GM04503 (cell line): ENCODE measurements at places on chromosomes 1 and 21.
A peak's percentile ranks its signal among the peaks of the same experiment; 100 is the strongest.

GRCh38 chr1:90400131-90400530 lies 317.0 kb downstream of the BARHL2 start:
- no peak for DNase-seq

DNA sequence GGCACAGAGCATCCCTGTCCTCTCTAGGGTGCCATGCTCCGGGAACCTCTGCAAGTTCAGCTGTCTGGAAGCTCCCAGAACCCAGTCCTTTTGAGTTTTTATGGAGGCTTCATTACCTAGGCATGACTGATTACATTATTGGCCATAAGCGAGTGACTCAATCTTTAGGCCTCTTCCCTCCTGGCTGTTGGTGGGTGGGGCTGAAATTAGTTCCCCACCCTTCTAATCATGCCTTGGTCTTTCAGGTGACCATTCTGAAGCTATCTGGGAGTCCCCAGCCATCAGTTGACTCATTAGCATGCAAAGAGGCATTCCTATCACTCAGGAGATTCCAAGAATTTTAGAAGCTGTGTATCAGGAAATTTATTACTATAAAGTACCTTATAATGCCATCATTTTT lies 46.6 kb downstream of the WLS start:
- DNase-seq: no peak

DNA sequence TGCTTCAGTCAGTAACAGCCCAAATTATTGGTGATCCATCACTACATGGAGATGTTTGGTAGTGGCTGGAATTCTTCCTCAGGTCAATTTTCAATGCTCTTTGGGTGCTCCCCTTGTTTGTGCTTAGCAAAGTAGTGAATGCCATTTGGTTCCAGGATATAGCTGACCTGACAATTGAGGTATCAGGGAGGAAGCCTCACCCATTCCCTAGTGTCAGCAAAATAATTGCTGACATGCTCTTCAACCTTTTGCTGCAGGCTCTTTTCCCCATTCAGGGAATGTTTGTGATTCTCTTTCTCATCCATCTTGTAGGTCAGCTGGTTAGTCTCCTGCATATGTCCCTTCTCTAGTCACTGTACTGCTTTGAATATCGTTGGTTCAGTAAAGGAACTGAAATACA lies 7.1 kb upstream of the OR10K1 start:
- no peak for DNase-seq

- DNase-seq: no peak
Observed at GRCh38 chr1:113804421-113805255, 7.6 kb downstream of the RSBN1 start.

GRCh38 chr1:168137515-168137821 lies 738 bp upstream of the GPR161 start:
- DNase-seq: no peak

GRCh38 chr1:87735750-87736149 lies 407.1 kb downstream of the LMO4 start:
- DNase-seq: no peak

DNA sequence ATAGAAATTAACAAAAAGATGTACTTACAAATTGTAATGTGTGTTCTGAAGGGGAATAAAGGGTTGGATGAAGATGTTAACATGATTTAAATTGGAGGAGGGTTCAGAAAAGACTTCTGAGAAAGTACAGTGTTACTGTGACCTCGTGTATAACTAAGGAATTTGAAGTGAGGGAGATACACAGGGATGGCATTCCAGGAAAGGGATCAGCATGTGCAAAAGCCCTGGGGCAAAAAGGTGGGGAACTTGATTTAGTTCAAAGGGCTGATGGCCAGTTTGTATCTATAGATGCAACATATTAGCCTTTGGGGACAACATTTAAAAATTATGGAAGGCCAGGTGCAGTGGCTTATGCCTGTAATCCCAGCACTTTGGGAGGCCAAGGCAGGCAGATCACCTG lies 33.3 kb upstream of the DEGS1 start:
- DNase-seq: no peak

GRCh38 chr1:81702903-81703302 lies 97.8 kb upstream of the ADGRL2 start:
- peak; percentile 80 for DNase-seq

GRCh38 chr21:45304945-45305344 lies 17.2 kb upstream of the POFUT2 start:
- DNase-seq: no peak

GRCh38 chr1:228871314-228872061 lies 136.2 kb downstream of the RHOU start:
- no peak for DNase-seq

DNA sequence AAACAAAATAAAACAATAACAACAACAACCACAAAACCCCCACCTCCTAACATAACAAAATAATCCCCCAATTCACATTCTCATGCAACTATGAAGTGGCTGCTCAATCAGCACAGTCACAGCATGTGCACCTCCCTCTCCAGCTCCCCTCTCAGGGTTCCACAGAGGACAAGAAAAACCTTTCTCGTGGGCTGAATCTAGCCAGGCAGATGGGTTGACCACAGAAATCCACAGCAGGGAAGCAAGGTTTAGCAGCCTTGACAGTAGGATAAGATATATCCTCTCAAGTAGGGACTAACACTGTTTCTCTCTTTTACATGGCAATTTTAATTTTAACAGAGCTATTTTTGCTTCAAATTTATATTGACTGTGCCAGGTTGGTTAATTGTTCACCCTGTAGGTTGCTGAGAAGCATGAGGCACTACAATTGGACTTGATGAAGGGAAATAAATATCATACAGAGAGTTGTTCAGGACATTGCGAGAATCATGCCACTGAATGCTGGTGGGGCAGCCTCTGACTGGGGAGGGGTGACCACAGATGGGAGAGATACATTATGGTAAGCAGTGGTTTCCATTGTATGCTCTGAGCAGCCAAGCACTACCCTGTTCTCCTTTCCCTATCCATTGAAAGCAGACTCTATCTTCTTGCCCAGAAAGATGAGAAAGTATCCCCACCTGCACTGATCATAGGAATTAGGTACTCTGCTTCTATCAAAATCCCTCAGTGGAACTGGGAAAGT lies 535.1 kb downstream of the DPYD start:
- no peak for DNase-seq

- DNase-seq: peak; percentile 96
Observed at GRCh38 chr1:245085508-245086095, 69.2 kb upstream of the KIF26B start.

DNA sequence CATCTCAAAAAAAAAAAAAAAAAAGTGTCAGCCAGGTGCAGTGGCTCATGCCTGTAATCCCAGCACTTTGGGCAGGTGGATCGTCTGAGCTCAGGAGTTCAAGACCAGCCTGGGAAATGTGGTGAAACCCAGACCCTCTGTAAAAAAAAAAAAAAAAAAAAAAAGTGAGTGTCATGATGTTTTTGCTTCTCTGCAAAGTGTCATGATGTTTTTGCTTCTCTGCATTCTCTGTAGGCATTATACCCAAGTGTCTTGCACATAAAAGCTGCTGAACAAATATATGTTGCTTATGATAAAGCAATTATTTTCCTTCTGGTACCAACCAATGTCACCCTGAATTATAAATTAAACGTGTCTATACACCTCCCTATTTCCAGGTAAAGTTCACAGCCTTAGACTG lies 1.7 kb downstream of the ACBD6 start:
- DNase-seq: no peak

GRCh38 chr1:235776396-235776795 lies 90.3 kb downstream of the LYST start:
- DNase-seq: no peak

- DNase-seq: no peak
Observed at GRCh38 chr1:208251911-208252835, 8.0 kb upstream of the PLXNA2 start.

DNA sequence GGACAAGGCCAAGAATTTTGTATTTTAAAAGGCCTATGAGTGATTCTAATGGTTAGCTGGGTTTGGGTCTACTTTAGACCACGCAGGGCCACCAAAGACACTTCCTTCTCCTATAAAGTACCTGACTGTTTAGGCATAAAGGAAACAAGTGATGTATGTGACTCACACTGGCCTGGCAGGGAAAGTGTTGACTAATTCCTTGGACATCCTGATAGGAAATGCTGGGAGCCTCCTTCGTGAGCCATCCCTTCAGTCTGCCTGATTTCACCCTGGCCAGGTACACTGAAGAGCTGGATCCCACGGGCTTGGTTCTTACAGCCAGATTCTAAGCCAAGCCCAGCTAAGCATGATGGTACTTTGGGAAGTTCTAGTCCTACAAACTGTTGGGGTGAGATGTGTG lies 100.5 kb upstream of the HMGB4 start:
- peak; percentile 6 for DNase-seq

DNA sequence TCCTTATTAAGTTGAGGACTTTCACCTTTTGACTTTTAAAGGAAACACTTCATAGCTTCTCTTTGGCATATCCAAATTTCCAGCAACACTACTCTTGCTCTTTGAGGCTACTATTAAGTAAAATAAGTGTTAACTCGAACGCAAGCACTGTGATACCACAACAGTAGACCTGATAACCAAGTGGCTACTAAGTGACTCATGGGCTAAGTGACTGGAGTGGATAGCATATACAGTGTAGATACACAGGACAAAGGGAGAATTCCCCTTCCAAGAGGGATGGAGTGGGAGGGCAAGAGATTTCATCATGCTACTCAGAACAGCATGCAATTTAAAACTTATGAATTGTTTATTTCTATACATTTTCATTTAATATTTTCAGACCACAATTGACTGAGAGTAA lies 9.8 kb upstream of the KCNA3 start:
- no peak for DNase-seq

GRCh38 chr21:45949928-45950739 lies 31.4 kb upstream of the COL6A1 start:
- DNase-seq: no peak

DNA sequence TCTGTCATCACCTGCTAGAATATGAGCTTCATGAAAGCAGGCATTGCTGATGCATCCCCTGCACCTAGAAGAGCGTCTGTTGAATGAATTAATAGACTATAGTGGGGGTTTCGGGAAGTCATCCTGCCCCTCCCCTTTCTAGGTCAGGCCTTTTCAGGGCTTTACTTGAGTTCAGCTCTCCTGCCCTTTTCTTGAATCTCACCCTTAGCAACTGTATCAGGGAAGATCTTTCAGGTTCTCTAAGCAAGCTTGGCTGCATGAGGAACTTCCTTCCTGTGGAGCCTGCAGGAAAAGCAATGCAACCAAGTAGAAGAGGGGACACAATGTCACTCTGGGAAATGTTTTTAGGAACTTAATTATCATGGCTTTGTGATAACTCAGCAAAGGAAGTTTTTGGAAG lies 27.2 kb upstream of the KIAA0040 start:
- DNase-seq: no peak

GRCh38 chr1:9573723-9574122 lies 15.0 kb upstream of the TMEM201 start:
- DNase-seq: no peak

- no peak for DNase-seq
Observed at GRCh38 chr1:231000639-231001038, 21.7 kb downstream of the ARV1 start.

DNA sequence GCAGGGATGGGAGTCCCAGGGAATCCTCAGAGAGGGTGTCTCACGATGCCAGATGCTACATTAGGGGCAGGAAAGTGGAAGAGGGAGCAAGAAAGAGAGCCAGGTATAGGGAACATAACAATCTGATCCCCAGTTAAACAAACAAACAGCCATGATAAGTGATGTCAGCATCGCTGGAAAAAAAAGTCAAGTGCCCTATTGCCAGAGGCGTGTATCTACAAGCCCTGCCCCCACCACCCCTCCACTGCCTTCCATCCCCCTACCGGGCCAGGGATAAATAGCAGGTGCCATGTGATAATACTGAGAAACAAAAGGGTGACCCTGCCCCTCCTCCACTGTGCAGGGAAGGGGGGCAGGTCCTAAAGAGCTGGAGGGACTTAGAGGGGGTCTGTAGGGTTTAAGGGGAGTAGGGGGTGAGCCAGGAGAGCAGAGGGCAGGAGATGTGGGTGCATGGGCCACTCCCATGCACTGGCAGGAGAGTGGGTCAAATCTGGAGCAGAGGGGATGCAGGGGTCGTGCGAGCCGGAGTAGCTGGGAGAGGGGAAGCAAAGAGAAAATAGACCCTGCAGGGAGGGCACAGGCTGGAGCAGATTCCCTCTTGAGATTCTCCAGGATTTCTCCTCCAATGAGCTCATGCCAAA lies 3.4 kb downstream of the SLC26A9 start:
- DNase-seq: no peak

GRCh38 chr1:118254001-118254400 lies 69.0 kb upstream of the SPAG17 start:
- DNase-seq: no peak

DNA sequence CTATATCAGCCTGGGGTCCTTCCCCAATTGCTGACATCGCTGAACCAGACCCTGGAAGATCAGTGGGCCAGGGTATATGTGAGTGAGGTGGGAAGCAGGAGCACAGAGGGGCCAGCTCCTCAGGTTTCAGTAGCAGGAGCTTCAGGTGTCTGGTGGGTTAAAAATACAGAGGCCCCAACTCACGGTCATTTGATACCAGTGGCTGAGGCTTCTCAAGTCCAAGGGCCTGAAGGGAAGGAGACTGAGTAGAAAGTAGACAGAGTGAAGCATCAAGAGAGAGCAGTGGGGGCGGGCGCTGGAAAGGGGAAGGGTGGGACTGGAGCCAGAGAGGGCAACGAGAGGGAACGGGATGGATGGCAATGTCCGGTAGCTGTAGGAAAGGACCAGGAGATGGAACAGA lies 2.0 kb upstream of the CASQ1 start:
- no peak for DNase-seq

DNA sequence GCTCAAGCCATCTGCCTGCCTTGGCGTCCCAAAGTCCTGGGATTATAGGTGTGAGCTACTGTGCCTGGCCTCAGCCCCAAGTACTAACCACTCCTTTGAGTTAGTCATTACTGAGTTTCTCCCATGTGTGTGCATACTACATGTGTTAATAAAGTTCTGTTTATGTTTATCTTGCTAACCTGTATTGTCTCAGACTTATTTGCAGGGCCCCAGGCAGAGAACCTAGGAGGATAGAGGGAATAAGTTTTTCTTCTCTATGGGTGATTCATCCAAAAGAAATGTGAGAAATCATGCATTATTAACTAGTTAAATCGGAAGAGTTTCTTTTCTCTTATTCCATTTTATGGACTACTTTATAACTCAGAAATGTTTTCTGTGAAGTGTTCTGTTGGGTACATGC lies 203.9 kb upstream of the CACYBP start:
- no peak for DNase-seq

- DNase-seq: no peak
Observed at GRCh38 chr21:29265690-29266479, 32.8 kb upstream of the BACH1 start.

DNA sequence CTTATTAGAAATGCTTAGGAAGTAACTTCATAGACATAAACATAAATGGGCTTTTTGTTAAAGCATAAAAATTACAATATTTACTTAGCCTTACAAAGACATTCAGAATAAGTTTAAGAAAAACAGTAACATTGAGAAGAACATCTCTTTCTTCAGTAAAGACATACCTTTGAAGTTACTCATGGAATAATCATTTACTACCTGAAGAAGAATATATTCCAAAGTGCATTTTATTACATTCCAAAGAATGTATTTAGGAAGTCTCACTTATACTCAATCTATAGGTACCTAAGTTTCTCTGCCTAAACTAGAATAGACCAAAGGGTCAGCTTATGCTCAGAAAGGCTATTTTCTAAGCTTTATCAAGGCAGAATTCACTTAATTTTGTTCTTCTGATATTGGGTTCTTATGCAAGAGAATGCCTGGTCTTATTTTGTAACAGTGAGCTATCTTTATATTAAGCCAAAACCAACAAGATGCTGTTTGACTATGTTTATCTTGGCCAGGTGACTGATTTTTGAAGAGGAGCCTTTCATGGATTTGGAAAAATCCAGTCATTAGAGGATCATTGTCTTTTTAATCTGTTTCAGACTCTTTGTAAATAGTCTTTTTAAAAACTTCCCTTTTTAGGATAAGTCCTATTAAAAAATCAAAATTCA lies 110.1 kb downstream of the OLFML2B start:
- no peak for DNase-seq
